ENCODE measurements at places on chromosomes 1 and 21.

- no peak for DNase-seq
Observed at GRCh38 chr1:61781151-61781550, 38.9 kb downstream of the PATJ start.

GRCh38 chr21:36065497-36066036 is 4.3 kb upstream of the CBR1 start:
- DNase-seq = no peak

DNA sequence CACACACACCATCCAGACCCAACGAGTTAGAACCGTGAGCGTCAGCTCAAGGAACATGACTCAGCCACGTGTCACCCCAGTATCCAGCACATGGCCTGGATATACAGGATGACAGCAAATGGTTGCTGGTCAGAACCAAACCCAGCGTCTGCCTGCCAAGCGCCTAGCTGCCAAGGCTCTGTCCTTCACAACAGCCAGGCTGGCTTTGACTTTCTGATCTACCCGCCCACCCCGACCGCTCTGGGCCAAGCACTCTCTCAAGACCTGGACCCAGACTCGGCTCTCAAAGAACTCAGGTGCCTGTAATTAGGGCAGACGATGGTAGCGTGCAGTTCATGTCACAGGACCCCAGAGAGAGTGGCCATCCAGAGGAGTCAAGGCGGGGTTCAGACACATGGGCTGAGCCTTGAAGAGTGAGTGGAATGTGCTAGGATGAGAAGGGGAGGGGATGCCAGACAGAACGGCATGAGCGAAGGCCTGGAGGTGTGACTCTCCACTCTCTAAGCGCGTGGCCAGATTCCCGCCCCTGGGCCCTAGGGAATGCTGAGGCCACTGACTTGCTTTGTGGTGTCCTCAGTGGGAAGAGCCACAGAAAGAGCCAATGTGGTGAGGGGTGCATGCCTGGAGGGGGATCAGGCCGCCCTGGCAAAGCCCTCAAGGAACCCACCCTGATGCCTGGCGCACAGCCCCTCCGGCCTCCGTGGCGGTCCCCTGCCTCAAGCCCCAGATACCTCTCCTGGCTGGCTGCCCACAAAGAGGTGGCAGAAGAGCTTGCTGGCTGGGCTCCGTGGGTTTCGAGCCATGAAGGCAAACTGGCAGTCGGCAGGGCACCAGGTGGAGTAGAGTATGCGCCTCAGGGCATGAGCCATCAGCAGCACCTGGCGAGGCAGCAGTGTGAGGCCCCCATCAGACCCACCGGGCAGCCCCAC is 7.0 kb downstream of the SH2D5 start:
- no peak for DNase-seq

DNA sequence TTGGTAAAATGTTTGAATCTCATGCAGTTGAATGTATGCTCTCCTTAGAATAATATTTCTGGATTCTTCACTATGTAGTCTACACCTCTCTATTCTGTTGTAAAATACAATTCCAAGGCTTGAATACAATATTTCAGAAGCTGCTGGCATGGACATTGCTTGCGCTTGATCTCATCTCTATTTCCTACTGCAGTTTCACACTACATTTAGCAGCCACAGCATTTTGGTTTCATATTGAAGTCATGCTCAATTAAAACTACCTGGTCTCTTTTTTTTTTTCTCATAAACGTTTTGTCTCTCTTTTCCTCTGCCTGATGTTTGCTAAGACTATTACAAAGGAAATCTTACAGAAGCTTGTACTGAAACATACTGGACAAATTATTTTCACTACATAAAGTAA is 631.0 kb upstream of the TMPRSS15 start:
- DNase-seq = no peak

DNA sequence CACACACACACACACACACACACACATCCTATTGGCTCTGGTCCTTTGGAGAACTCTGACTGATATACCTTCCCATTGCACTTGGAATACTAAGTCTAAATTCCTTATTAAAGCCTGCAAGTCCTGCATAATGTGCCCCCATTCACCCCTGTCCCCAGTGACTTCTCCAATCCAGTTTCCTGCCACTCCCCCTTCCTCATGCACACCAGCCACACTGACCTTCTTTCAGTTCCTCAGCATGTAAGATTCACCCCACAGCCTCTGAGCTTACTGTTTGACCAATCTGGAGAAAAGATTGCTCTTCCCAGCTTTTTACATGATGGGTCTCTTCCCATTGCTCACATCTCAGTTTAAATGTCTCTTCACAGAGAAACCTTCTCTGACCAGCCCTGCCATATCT is 146.6 kb downstream of the TBX15 start:
- DNase-seq = no peak

DNA sequence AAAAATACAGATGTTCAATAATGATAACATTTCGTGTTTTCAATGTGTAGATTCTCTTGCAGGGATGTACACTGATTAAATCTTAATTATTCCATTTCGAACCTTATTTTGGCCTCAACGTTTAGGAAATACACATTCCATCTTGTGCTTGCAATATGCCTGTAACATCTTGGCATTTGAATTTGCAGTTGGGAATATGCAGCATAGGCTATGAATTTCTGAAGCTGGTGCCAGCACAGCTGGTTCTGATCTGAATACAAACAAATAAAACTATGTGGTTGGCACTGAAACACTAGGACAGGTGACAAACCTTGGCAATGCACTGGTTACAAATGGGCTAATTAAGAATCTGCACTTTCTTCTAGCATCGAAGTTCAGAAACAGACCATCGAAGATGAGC is 108.4 kb downstream of the ERG start:
- no peak for DNase-seq

DNA sequence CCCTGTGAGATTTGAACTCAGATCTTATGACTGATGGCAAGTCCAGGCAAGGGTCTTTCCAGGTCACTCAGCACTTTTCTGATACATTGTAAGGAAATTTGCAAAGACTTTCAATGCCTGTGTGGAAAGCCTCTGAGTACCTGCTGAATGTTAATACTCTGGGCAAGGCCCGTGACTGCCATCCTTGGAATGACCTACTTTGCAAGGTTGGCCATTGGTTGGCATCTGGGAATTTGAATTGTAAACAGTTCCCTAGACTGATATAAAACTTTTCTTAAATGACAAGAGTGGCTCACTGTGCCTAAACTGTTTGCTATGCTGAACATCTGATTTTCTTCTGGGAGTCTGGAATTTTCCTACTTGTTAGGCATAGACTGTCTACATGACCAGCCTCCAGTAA is 57.1 kb downstream of the CD2 start:
- DNase-seq = no peak

GRCh38 chr1:210413951-210414350 is 85.2 kb downstream of the HHAT start:
- DNase-seq = no peak

DNA sequence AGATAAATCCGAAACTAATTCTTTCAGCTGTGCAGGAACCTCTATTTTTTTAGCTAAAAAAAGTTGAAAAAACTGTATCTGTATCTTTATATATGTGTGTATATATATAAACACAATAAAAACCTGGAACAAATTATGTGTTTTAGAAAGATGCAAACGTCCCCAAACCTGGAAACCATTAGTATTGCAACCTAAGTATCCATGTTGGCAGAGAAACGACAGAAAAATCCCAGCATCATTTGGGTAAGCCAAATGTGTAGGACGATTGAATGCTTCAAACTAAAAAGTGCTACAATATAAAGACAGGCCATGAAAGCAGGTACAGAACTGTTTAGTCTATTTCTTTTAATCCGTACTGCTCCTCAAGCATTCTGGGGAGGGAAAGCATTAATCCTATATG is 87.9 kb downstream of the AHCTF1 start:
- no peak for DNase-seq

Data from CD4-positive, alpha-beta T cell treated with Interleukin-15 for 4 hours (primary cell).